ENCODE measurements at places on chromosomes 5 and 9.

GRCh38 chr9:115540091-115540490 lies 422.1 kb upstream of the TNC start:
- no peak for DNase-seq

GRCh38 chr5:140546851-140547507 lies 483 bp upstream of the EIF4EBP3 start:
- DNase-seq = no peak

DNA sequence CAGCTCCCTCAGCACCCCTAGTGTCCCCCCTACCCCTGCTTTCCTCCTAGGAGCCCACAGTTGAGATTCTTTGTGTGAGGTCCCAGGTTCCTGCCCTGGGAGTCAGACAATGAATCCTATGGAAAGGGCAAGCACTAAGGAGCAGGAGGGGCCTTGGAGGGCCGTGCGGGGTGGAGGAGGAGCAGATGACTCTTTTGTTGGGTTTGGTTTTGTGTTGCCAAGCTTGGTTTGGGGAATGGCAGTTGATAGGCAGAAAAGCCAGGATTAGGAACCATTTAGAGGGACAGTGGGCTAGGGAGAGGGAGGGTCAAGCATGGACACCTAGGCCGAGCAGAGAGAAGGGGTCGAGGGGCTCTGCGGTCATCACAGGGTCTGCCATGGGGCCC lies 61.6 kb upstream of the SPTLC1 start:
- DNase-seq = no peak

- no peak for DNase-seq
These were observed 279.9 kb upstream of the COX7C start for GRCh38 chr5:86337667-86338460.

DNA sequence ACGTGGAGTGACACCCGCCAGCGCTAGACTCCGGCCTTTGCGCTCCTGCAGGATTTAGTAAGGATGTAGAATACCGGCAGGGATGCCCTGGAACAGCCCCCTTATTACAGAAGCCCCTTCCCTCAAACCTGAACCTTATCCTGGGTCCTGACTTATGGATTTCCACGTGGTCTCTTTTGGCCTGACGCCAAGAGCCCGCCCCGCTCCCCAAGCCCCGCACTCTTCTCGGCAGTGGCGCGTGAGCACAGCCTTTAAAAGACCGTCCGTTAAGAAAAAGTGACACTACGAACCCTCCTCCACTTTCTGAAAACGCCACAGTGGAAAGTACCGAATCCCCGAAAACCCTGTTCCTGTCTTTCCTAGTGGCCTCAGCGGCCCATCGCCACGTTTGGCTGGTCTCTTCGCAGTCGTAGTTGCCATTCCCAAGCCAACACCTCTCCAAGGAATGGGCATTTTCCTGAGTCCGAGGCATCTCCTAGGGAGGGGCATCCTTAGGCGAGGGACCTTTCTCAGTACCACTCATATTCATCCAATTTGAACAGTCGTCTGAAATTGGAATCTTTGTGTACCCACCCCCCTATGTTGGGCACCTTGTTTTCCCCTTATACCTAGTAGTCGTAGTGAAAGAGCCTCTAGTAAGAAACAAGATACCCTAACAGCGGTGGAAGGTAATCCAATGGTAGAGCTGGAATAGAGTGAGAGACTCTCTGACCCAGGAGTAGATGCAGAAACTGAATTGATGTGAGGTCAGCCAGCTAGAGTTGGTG lies 732 bp upstream of the MCIDAS start:
- DNase-seq = no peak

GRCh38 chr9:83285445-83286225 lies 222.7 kb upstream of the RASEF start:
- no peak for DNase-seq

- DNase-seq = no peak
These were observed 1.6 kb upstream of the SUB1 start for GRCh38 chr5:32583582-32584232.

GRCh38 chr5:126188804-126189203 lies 234.4 kb upstream of the GRAMD2B start:
- no peak for DNase-seq

All from natural killer cell treated with Interleukin-12 subunit alpha and Interleukin-12 subunit beta and Interleukin-15 and Interleukin-18, amount 100 ng/mL, for 72 hours (primary cell).